ENCODE measurements at places on chromosomes 4 and X. TPM values are rescaled to one million over a fixed set of nuclear protein-coding genes. Genes with fewer than 3 reads are reported as not detected.

GRCh38 chr4:40856840-40857362 is 107.1 kb downstream of the NSUN7 start:
- H3K4me1 ChIP-seq = no peaks in the 10 kb centered on the region
- no peaks in the 10 kb centered on the region for H3K36me3 ChIP-seq
- no peaks in the 10 kb centered on the region for H3K27me3 ChIP-seq
- no peak for DNase-seq
- no peak overlapping the region for H3K27ac ChIP-seq

DNA sequence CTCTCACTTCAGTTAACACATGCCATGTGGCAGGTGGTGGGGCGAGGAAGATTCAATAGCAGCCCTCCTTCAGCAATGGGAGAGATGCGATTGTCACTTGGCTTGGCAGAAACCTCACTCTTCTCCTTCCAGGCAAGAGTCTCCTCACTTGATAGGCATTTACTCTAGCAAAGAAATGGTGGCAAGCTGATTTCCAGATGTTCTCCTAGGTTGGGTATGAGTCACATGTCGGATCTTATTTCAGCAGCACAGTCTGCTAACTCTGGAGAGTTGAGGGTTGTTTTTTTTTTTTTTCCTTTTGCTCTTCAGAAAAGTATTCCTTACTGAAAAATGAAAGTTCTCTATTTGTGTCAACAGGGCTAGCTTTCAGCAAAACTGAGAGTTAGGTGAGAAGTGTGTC is 119.5 kb upstream of the CHRDL1 start:
- DNase-seq = no peak
- no peaks in the 10 kb centered on the region for H3K27me3 ChIP-seq
- no peak overlapping the region for H3K4me3 ChIP-seq
- no peaks in the 10 kb centered on the region for H3K4me1 ChIP-seq
- no peaks in the 10 kb centered on the region for H3K36me3 ChIP-seq

- peaks cover 50% of the 10 kb centered on the region for H3K36me3 ChIP-seq
- no peaks in the 10 kb centered on the region for H3K27me3 ChIP-seq
- no peak overlapping the region for H3K27ac ChIP-seq
- H3K4me1 ChIP-seq = peaks cover 29% of the 10 kb centered on the region
- no peak for DNase-seq
These were observed 1.3 kb downstream of the TACC3 start for GRCh38 chr4:1722551-1723118.

- no peak overlapping the region for H3K27ac ChIP-seq
- H3K36me3 ChIP-seq = no peaks in the 10 kb centered on the region
- peaks cover 4% of the 10 kb centered on the region for H3K27me3 ChIP-seq
- DNase-seq = no peak
- H3K4me3 ChIP-seq = no peak overlapping the region
- H3K4me1 ChIP-seq = no peaks in the 10 kb centered on the region
These were observed 57.8 kb upstream of the NKX1-1 start for GRCh38 chr4:1463927-1464540.

COMMD8 gene
- total RNA-seq = 29.2 TPM

EMCN gene
- not detected for total RNA-seq
